ENCODE measurements at places on chromosomes 4 and X.

DNA sequence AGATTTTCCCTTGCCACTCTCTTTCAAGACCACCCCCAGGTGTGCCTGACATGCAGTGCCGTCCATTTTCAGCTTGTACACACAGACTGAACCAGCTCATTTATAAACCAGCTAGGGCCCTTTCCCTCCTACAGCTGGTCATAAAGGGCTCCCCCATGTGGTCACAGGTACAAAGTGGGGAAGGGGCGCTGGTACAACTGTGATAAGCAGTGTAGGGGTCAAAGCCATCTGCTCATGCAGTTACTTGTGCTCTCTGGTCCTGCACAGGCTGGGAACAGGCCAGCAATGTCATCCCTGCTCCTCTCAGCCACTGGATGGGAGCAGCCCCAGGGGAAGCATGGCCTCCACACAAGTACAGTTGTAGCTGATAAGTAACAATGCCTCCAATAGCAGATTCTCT, 20.6 kb downstream of the GABRQ start:
- no peak for DNase-seq

- DNase-seq = no peak
Measured at GRCh38 chr4:75658876-75659275, 14.3 kb downstream of the G3BP2 start.

DNA sequence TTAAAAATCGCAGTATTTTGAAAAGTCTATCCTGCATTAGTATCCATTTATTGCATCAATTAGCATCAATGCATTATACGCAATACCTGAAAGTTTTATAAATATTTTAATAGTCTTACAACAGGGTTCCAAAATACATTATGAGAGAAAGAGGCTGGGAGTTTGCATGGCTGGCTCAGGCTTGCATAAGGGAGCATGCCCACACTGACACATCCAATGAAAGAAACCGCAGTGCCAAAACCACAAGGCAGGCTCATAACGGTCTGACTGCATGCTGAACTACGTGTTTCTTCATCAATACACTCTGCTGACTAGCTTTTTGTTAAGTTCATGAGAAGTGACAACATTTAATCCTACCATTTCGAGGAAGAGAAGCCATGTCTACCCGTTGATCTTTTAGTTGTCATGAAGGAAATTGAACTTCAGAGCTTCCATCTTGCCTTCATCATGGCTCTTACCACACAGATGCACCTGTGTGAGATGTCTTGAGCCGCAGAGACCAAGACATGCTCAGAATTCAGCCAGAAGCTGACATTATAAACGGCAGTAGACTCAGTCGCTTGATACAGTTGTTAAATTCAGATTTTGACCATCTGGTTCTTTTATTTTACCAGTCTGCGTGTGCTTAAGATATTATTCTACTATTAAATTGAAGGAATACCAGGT, 168.8 kb upstream of the FRG1 start:
- DNase-seq = peak; percentile 78

DNA sequence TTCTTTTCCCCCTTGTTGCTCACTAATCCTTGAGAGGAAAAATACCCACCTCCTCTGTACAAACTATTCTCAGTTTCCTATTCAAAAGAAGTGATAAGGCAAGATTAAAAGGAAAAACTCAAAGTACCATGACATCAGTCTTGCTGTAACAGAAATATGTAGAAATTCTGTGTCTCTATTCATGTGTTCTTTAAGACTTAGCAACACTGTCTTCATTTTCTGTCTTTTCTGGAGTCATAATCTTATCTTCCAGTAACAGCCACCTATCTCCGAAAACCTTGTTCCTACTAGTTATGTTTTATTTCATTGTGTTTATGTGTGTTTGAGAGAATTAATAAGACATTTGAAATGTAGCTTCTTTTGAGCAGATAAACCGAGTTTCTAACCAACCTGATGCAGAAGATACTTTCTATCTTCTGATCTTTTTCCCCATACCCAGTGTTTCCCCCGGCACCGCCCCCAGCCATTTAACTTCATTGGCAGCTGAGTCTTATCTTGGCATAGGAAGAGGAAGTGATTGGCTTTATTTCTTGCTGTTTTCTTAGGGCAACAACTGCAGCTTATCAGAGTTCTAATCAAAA, 8.0 kb downstream of the FAM241A start:
- peak; percentile 58 for DNase-seq

DNA sequence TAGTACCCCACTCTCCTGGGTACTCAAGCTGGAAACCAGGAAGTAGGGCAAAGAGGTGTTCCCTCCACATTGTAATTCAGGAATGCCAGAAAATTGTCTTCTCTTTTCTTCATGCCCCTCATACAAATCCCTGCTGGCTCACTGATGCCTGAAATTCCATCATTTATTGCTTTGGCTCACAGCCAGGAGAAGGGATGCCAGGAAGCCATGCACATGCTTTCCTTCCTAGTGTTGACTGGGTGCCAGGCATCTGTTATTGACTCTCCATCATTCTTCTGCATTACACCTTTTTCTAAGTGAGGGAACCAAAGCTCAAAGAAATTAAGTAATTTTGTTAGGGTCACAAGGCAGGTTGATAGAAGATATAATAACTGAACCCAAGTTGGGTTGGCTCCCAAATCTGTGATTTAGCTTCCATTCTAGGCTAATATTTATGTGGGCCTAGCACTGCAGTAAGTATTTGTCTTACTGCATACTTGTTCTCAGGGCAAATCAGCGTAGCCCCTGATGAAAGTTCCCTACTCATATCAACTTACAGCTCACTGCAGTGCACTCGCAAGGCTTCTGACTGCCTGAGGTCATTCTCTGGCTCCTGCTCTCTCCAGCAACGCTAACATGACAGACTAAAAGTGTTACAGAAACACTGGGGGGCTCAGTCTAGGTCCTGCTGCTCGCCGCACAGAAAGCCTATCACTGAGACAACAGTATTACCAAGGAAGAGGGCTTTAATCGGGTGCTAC, 89.0 kb downstream of the TRAPPC11 start:
- no peak for DNase-seq

- DNase-seq = no peak
Measured at GRCh38 chrX:63751481-63751880, 33.5 kb downstream of the ARHGEF9 start.

DNA sequence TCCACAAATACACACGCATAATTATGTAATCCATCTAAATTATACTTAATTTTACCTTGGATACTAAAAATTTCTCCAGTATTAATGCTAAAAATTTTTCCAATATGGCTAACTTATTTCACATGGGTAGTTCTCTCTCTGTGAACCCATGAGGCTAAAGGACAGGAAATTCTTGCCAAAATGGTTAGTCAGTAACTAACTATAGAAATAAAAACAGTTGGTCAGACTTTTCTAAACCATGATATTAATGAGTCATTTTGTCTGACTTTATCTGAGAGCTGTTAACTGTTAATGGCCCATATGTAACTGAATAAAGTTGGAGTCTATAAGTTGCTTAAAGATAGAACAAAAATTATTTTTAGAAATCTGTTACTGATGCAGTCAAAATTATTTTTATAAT, 549.4 kb downstream of the TLL1 start:
- no peak for DNase-seq

DNA sequence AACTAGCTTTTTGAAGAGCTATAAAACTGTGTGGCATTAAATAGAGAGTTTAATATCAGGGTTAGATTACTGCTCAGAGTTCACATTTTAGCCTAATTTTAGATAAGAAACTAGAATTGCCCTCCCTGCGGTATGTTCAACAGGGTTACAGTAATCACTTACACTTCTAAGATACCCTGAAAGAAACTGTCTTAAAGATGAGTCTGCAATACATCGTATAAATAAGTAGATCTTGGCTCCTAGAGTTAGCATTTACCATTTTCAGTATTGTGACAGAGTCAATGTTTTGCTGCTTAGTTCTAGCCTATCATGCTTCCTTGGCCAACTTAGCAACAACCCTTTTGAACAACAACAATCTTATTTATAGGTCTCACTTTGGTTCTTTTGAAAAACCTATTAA, 217.8 kb upstream of the NDST4 start:
- no peak for DNase-seq

GRCh38 chr4:5052204-5052702, 973 bp downstream of the STK32B start:
- no peak for DNase-seq

DNA sequence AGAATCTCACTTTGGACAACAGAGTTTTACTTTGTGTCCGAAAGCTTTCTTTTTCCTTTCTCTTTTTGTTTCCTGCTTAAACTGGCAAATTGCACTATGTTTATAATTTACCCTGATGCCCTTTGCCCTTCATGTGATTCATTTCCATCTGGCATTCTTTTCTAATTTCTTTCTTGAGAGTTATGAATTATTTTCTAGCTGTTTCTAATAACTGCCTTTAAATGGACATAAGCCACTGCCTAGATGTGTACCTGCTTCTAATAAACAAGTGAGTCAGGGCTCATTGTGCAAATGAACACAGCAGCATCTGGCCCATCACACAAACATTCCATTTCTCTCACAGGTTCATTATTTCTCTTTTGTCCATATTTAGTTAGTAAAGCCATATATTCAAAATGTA, 242.3 kb upstream of the GPRIN3 start:
- DNase-seq = no peak

DNA sequence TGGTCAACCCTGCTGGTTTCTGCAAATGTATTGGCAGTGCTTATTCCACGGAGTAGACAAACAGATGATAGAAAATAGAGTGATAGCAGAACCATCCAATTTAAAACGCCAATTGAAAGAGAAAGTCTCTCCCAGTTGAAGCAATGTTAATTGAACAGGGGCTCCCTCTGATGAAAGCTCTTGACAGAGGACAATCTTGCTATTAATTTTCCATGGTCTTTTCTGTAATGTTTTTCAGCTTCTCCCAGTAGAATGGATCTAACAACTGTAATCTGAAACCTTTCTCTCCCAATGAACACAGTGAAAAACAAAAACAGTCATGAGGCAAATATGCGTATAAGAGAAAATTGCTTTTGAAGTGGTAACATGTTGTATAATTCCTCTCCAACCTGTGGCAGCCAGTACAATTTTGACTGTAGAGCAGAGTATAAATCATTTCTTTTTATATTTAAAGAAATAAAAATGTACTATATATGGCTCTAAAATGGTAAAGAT, 225.1 kb upstream of the GALNTL6 start:
- DNase-seq = no peak

GRCh38 chr4:119726505-119726904, 97.9 kb upstream of the PDE5A start:
- DNase-seq = no peak

Data from KBM-7 (cell line).